ENCODE measurements at places on chromosomes 16 and 17.

GRCh38 chr16:66286527-66286926 is 80.0 kb upstream of the CDH5 start:
- no peak for DNase-seq

- DNase-seq, result no peak
Observed at GRCh38 chr16:65136681-65137080, 14.8 kb upstream of the CDH11 start.

- no peak for DNase-seq
Observed at GRCh38 chr17:81570964-81571363, 18.8 kb upstream of the FAAP100 start.

- no peak for DNase-seq
Observed at GRCh38 chr17:7959503-7960253, 27.7 kb downstream of the CNTROB start.
